ENCODE measurements at places on chromosomes 7 and 10.

DNA sequence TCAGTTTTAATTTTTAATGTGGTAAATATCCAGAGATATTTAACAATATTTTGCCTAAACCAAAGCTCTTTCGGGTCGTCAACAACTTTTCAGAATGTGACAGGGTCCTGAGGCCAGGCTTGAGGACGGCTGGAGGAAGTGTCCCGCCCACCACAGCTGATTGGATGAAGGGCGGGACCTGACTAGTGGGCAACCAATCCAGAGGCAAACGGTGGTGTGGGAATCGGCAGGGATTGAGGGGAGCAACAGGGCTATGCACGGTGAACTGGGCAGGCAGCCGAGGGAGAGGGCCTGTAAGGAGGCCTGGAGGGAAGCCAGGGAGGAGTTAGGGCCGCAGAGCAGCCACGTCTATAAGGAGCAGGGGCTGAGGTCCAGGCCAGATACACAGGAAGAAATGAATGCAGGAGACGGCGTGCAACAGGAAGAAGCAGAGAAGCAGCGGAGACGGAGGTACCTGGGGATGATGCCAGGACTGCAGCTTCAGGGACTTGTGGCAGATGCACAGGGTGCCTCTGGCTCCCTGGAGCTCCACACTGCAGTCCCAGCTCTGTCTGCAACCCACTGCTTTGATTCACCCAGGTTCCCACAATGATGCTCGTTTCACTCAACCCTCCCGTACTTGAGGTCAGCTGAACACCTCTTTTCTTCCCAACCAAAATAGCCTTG, 46.1 kb upstream of the ZMIZ1 start:
- peak; percentile 57 for DNase-seq

- DNase-seq, result no peak
Measured at GRCh38 chr7:143255564-143255963, 7.7 kb upstream of the GSTK1 start.

DNA sequence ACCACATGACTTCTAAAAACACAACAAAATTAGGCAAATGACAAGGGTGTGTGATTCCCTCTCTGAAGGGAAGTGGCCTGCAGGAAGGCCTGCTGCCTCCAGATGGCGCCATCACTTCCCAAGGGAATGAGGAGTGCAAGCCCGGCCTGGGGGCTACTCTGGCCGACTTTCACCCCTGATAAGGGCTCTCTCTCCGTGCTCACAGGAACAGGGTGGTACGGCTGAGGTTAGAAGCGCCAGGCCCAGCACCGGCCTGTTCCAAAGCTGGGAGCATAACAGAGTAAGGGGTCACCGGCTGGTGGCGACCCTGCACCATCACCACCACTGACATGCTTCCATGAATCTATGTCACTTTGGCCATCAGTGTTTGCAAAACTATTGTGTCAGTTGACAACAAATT, 13.1 kb downstream of the RBP3 start:
- peak; percentile 35 for DNase-seq

DNA sequence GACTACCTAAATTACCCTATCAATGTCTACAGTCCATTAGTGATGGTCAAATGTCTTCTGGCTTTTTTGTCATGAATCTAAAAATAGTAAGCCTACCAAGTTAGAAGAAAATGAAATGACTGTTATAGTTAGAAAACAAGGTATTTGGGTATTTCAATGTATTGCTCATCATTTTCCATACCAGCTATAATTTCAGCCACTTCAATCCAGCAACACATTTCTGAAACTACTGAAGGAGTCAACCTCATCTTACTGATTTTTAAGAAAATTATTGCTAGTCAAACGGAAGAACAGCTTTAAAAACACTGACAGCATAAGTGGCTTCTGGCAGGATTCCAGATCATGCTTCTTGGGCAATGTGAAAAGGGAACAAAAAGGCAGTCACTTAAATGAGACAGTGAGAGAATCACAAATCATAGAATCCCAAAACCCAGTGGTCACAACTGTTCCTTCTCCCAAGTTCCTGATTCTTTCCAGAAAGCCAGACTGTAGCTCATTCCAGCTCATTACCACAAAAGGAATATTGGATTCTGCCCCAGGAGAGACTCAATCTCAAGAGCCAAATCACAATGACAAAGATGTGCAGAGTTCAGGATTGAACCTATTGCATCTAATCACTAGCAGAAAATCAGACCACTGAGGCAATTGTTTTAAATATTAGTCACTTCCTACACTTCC, 61.2 kb upstream of the LRRN3 start:
- DNase-seq, result no peak

DNA sequence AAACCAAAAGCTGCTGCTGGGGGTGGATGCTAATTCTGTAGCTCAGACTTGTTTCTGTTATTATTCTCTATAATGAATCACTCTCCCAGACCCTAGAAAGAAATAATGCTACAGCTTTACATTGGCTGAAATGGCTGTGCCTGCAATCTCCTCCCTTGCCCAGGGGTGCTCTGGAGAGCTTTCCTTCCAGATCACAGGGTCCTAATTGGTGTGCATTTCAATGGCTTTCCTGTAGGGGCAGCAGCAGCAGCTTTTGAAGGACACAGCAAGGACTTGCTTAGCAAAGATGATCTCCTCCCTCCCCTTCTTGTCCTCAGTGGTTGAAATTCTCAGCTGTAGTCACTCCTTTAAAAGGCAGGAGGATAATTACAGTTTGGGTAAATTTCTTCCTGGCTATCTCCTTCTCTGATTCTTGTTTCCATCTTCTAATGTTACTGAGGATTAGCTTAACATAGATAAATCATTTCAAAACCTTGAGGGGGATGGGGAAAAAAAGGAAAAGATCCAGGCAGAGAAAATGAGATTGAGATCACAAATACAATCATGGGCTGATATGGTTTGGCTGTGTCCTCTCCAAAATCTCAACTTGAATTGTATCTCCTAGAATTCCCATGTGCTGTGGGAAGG, 120.2 kb upstream of the CTTNBP2 start:
- DNase-seq, result peak; percentile 64

DNA sequence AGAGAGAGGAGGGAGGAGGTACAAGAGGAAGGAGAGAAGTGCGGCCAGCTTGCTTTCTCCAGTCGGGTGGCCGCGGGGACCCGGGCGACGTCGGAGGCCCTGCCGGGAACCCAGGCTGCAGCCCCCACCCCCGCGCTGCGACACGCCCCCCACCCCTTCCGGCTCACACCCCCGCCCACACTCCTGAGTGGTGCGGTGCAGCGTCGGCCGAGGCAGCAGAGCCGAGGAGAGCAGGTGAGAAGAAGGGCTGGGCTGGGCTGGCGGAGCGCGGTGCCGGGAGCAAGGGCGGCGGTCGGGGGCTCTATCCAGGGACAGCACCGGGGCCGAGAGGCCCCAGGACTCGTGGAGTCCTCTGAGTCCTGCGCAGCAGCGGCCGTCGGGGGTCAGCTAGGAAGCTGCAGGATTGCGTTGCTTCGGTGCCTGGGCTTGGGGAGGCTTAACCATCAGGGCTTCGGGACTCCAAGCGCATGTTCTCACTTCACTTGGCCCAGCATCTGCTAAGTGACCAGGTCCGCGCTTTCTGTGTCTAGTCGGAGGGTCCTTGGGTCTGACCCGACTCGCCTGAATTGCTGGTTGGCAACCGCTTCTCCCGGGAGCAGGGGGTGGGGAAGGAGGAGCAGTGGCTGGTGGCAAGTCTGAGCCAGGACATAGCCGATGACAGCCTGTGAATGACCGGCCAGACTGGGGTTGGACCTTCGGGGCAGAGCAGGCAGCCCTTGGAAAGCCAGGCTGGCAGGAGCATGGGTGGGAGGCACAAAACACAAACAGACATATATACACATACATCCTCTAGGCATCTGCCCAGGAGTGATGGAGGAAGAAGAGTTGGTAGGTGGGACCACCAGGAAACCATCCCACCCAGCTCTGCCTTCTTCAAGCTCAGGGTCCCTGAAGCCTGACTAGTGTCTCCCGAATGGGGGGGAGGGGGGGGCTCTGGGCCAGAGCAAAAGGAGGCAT, 683 bp downstream of the CHAT start:
- DNase-seq, result no peak

DNA sequence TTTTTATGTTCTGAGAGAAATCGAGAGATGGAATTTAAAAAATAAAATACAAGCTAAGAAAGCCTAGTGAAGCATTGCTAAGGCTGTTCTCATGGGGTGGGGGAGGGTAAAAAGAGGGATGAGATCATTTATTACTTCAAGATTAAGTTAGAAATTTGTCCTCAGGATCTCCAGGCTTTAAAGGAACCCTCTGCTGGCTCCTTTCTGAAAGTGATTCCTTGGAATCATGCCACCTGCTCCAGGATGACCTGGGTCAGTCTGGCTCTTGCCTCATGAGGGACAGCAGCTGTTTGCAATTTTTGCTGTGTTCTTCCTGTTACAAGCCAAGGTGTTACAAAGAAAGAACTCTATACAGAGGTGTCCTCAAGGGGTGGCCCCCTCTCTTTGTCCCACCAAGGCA, 69.8 kb downstream of the CDK1 start:
- peak; percentile 33 for DNase-seq
